ENCODE measurements at places on chromosomes 7 and 10. TPM values are rescaled to one million over a fixed set of nuclear protein-coding genes. Genes with fewer than 3 reads are reported as not detected.

PTF1A gene
- total RNA-seq: not detected

- DNase-seq: no peak
Observed at GRCh38 chr7:50591480-50592438, 26.6 kb upstream of the DDC start.

LUC7L2 gene
- total RNA-seq: 71.8 TPM

DNA sequence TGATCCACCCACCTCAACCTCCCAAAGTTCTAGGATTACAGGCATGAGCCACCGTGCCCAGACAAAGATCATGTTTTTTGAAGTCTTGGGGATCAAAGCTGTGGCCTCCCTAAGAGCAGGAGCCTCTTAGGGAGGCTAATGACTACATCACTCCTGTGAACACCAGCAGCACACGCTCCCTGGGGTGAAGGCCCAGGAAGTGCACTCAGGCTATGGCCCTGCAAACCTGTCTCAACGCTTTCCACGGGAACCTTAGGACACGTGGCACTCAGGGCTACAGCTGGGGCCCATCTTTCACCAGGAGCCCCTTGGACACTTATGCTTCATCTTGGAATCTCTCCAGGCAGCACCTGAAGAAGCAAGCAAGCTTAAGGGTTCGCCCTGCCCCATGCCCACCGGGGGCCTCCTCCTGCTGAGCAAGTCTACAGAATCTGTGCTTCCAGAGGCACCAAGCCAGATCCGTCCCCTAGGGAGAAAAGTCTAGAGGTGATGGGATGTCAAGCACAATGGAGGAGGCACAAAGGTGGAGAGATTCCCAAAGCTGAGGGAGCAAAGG, 18.4 kb downstream of the VSTM4 start:
- DNase-seq: no peak

DNA sequence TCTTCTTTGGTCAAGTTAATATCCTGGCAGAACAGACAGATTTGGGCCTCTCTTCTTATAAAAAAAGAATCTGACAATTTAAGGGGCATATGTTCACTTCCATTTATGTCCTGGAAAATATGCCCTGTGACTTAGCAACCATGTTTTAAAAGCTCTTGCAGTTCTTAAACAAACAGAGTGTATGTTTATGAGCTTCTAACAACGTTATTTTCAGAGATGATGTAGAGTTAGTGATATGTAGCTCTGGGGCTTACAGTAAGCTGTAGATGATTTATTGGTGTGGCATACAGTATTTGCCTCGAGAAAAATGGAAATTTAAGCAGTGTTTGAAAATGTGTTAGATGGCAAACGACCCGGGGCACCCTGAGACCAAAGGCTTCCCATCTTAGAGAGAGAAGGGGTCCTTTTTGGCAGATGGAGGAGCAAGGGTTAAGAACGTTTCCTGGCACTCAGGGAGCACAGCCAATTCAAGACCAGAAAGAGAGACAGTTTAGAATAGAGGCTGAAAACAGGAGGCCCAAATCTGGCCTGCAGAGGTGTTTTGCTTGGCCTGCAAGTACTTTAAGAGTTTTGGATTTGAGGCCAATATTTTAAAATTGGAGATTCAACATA, 397.5 kb downstream of the KCNMA1 start:
- no peak for DNase-seq

NEURL1 gene
- 0.95 TPM for total RNA-seq

PPP1R17 gene
- not detected for total RNA-seq

Measured in G401 (cell line).